ENCODE measurements at places on chromosomes 1 and 21. TPM values are rescaled to one million over a fixed set of nuclear protein-coding genes. Genes with fewer than 3 reads are reported as not detected.

GRCh38 chr1:162222014-162222413 lies 152.5 kb downstream of the NOS1AP start:
- DNase-seq = no peak

DNA sequence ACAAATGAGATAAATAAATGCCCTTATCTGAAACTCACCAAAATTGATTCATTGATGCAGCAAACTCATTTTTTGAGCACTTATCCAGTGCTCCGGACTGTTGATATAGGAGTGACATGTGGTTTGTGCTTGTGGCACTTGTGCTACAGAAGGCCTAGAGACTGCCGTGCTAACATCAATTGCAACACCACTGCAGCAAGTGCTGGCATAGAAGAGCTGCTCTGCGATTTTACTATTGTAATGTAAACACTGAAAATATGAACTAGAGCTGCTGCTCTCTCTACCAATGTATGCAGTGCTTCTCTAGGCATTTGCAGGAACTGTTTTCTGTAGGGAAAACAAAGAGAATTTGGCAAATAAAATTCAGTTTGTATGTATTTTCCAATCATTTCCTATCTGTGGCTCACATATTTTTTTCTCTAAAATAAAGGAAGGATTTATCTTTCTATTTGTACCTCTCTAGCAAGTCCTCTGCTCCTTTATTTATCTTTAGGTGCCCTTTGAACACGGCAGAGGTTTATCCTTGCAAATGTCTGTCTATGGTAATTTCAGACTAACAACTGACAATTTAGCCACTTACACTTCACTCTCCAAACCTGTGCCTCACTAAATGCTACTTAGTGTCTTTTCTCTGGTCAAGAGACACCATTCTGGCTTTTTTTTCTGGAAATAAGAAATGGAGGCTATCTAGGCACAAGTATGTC lies 409.5 kb upstream of the ADGRL2 start:
- no peak for DNase-seq

GRCh38 chr21:38925478-38925877 lies 119.7 kb downstream of the ETS2 start:
- DNase-seq = no peak

TRIM33 gene
- total RNA-seq = 38.8 TPM

FCGR2B gene
- 0.81 TPM for total RNA-seq

ACKR1 gene
- 0.27 TPM for total RNA-seq

HSPG2 gene
- 158 TPM for total RNA-seq

ANGPTL7 gene
- not detected for total RNA-seq
